Choroid plexus epithelial cell (primary cell): ENCODE measurements at places on chromosomes 5 and 9.

DNA sequence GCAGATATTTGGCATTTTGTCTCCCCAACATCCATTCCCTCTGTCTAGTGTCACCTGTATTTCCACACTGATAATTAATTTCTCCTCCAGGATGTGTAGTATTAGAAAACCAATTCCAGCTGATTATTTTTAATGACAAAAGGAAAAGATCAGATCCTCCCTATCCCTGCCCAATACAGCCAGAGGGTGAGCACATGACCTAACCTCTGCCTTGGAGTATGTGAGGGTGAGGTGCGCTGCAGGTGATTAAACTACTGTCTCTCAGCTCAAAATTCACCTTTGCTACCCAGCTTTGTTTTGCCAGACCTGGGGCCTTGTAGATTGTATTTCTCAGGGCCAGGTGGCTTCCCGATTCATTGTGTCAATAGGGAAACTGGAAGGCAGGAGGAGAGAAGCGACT is 402.1 kb downstream of the PRELID2 start:
- DNase-seq, result no peak

DNA sequence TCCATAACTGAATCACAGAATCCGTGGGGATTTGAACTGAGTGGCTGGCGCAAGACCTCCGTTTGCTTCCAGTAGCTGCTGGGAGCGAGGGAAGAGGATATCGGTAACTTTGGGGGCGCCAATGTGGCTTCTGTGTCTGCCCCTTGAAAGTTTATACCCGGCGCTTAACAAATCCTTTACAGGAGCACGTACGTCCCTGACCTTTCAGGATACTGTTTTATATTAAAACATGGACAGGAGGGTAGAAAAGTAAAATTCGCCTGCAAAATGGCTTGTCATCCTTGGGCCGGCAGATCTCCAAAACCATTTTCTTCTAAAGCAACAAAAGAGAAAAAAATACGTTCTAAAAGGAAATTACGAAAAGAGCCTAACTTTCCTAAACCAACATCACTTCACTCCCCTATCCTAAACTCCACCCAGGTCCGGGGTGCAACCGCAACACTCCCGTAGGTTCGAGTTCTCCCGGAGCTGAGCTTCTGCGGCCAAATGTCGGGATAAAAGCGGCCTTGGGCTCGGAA is 656 bp upstream of the DMRT3 start:
- DNase-seq, result no peak

DNA sequence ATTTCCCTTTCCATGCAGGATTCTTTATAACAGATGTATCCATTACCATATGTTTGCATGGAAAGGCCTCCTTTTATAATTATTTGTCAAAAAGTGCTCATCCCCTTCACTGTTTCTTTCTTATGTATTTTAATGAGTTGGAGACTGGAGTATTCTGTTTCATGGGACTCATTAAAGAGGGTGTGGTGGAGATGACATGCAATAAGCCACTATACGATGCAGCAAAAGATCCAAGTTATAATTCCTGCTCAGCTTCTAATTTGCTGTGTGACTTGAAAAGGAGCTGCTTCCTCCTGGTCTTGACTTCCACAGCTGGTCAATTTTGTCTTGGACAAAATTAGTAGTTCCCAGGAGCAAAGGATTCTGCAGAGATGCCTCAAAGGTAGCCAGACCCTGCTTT is 13.9 kb downstream of the SGCD start:
- DNase-seq, result no peak

GRCh38 chr5:141605523-141606277 is 13.1 kb downstream of the DIAPH1 start:
- peak; percentile 53 for DNase-seq

DNA sequence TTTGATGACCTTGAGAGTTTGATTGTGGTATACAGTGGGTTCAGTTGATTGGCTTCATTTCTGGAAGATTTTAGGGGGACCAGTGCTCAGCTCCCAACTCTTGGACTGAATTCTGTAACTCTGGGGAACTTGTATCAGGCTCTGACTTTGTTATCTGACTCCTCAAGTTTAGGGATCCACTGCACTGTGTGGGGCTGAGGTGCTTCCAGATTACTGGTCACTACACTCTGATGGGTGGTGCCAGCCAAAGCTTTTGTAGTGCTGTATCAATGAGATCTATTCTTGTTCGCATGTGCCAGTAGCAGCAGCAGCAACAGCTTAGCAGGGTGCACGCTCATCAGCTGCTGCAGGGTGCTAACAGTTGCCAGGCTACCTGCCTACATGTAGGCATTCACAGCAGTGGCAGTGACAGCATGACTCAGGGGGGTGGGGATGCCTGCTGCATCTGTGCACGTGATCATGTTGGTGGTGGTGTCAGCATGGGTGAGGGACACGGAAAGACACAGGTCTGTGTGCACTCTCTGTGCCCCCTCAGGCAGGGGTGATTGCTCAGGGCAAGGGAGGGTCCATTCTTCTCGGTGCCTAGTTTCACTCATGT is 438.8 kb upstream of the SEMA6A start:
- DNase-seq, result no peak

DNA sequence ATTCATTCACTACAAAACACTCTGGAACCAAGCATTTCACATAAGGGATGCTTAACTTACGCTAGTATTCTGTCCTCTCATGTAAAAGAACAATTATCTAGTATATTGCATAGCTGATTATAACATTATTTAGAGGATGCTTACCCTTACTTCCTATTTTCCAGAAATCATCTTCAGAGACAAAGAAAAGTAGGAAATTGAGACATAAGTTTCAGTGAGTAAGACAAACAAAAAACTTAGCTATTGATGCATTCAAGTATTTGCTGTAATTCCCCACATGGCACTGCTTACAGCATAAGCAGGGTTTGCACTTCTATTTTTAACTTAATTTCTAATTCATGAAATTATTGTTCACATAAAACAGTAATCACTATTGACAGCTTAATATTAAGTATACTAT is 104.8 kb upstream of the SREK1 start:
- no peak for DNase-seq

DNA sequence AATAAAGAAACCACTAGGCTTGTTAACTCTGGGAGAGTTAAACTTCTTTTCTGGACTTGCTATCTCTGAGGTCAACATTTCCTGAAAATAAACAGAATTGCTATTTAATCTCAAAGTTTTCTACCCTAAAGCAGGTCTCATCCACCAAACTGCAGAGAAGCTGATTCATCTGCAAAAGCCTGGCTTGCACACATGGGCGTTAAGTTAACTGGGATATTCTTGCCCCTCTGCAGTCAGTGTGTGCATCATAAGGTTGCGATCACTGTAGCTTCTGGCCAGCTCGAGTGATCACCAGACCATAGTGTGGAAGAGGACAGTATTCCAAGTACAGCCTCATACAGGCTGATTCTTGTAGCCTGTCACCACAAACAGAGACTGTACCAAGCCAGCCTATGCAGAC is 99.2 kb downstream of the SPOCK1 start:
- DNase-seq, result no peak

- no peak for DNase-seq
Measured at GRCh38 chr5:144547098-144547499, 376.4 kb downstream of the KCTD16 start.

GRCh38 chr5:179700401-179700918 is 1.7 kb downstream of the CANX start:
- peak; percentile 23 for DNase-seq

DNA sequence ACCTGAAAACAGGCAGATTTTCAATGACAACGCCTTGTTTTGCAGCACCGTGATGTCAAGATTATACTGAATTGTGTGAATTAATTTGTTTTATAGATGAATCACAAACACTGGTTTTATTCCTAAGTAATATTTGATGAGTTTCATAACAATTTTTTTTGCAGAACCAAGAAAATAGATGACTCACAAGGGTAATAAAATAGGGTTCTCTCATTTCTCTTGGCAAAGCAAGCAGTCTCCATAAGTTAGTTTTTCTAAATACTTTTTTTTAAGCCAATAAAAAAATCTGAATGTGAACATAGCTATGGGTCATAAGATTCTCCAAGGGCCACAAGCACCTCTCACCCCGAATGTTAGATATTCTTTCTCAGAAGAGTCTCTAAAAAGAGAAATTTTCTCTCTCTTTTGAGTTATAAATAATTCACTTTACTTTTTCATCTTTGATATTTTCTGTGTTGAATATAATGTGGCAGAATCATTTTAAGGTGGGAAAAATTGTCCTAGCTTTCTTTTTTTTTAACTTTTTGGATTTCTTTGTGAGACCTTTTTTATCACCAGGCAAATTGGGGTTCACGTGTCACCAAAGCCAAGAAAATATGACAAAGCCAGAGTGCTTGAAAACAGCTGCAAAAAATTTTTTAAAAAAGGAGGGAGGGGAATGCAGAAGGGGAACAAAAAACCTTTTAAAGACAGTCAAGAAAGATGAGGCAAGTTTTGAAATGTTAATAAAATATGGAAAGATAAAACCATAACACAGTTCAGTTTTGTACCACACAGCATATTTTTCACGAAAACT is 174.6 kb upstream of the DAPK1 start:
- peak; percentile 69 for DNase-seq

DNA sequence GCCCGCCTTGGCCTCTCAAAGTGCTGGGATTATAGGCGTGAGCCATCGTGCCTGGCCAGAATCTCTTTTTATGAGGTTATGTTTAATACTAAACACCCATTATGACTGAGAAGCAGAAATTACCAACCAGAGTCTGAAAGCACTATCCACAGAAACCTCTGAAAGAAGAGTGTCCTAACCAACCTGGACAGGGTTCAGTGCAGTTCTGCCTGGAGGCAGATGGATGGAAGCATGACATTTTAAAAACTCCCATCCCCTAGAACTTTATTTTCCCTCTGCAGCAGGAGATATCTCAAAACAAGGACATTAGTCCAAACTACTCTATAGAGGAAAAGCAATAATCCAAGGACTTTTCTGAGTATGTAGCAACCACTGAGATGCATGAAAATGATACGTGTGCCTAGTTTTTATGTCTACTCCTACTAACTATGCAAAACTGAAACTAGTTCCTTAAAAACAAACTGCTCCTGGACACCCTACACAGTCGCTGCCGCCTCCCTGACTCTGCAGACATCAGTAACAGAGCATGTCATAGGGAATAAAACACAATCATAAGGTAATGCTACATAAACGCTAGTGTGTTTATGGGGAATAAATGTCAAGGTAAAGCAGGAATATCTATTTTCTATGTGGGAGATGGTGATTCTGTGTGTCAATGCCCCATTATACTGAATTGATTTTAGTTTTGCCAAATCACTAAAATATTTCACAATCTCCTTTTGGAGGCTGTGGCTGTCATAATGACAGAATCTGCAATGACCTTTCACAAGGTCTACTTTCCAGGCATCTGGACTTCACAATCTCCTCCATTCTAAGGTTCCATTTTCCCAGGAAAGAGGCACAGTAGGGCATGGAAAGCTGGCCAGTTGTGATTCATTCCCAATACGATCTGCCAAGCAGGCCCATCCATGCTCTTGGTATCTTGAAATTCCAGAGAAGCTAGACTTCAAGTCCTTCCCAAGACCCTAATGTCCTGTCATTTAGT is 122.8 kb downstream of the SIL1 start:
- DNase-seq, result no peak

- peak; percentile 44 for DNase-seq
Measured at GRCh38 chr5:92991581-92992067, 589.4 kb downstream of the NR2F1-AS1 start.

GRCh38 chr5:88979726-88980125 is 96.7 kb upstream of the MEF2C start:
- DNase-seq, result no peak

DNA sequence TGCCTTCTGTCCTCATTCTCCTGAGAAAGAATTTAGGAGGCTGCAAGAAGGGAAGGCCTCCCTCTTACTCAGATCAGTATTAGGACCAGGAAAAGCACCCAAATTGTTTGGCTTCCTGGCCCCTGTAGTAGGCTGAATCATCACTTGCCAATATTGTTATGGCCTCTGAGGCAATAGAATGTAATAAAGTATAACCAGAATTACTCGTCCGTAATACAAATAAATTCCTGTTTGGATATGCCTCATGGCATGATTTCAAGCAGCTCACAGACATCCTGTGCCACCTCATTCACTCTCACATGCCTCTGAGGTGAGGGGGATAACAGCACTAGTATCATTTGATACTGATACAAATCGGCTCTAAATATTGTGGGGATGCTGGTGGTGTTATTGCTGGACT is 427.3 kb downstream of the ISL1 start:
- no peak for DNase-seq

DNA sequence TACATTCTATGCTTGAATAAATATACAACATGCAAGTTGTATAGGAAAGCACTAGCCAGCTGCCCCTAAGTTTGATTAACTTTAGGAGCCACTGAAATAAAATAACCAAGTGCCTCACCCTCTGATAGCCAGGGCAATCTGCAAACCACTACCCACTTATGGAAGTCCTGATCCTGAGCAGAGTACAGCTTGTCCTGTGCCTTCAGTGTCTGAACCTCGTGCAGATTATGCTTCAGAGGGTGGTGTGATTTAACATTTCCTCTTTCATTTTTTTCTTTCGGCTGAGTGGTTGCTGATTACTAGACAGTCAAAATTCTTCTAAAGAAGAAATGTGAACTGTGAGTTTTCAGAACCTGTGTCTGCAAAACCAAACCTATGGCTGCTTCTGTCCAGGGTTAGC is 327.7 kb downstream of the PIK3R1 start:
- no peak for DNase-seq

GRCh38 chr9:93676310-93677047 is 100.1 kb downstream of the PHF2 start:
- DNase-seq, result no peak

GRCh38 chr5:105230516-105231157 is 1668.0 kb upstream of the NUDT12 start:
- DNase-seq, result peak; percentile 3

DNA sequence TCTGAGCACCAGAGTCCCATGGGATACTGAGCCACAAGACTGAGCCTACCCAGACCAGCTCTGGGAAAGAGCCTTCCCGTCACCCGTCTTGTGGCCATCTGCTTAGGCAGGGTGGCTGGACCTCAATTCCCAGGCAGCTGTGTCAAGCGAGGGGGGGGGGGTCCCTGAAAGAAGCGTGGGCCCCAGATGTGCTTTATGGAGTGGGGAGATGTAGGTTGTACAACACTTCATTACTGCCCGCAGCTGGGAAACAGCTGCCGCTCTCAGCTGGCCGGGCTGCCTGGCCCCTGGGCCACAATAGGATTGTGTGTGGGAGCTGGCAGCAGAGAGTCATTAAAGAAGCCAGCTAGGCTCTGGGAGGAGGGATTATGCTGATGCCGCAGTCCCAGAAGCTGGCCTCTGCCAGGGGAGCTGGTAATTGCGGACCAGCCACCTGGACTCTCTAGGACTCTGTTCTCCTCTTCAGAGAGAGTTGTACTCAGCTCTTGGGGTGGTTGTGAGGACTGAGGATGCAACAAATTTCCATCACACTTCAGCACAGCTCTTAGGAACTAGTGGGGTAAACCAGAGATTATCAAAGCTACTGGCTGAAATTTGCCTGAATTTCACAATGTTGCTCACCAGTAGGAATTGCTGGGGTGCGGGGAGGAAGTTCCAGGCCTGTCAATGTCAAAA is 145.4 kb downstream of the GADD45G start:
- DNase-seq, result no peak

- peak; percentile 25 for DNase-seq
Measured at GRCh38 chr9:27280860-27281259, 16.1 kb downstream of the EQTN start.

- DNase-seq, result no peak
Measured at GRCh38 chr9:120694559-120694958, 19.7 kb downstream of the MEGF9 start.

- peak; percentile 91 for DNase-seq
Measured at GRCh38 chr5:93594591-93595419, 11.8 kb downstream of the NR2F1 start.

GRCh38 chr9:93967020-93967803 is 12.1 kb upstream of the BARX1 start:
- DNase-seq, result no peak
